Activated T-cell treated with anti-CD3 and anti-CD28 coated beads, Interleukin-2, amount 50 U/mL, for 1 hour (primary cell): ENCODE measurements at places on chromosomes 11 and 22.
A peak's percentile ranks its signal among the peaks of the same experiment; 100 is the strongest.

DNA sequence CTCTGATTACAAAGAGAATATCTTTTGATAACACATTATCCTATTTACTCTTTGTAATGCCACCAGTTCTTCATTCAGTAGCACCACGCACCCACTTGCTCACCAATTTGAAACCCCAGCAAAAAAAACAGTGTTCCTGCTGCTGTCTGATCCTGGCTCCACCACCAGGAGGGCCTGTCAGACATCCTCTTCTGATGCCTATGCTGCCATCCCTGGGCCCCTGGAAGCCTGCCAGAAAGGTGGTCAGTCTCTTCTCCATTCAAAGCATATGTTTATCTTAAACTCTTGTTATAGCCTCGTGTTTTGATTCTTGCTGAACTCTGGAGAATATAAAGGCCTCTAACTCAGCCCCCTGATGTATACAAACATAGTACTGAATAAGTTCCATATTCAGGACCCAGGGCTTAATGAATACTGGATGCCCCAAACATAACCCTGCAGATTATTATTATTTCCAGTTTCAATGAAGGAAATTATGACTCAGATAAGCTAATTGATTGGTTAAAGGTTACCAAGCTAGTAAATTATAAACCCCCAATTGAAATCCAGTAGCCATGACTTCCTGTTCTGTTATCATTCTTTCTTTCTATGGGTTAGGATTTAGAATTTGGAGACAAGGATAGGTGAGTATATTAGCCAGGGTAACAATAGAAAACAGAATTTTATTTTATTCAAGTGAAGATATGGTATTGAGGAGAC is 116.7 kb downstream of the NTM start:
- no peak for DNase-seq

DNA sequence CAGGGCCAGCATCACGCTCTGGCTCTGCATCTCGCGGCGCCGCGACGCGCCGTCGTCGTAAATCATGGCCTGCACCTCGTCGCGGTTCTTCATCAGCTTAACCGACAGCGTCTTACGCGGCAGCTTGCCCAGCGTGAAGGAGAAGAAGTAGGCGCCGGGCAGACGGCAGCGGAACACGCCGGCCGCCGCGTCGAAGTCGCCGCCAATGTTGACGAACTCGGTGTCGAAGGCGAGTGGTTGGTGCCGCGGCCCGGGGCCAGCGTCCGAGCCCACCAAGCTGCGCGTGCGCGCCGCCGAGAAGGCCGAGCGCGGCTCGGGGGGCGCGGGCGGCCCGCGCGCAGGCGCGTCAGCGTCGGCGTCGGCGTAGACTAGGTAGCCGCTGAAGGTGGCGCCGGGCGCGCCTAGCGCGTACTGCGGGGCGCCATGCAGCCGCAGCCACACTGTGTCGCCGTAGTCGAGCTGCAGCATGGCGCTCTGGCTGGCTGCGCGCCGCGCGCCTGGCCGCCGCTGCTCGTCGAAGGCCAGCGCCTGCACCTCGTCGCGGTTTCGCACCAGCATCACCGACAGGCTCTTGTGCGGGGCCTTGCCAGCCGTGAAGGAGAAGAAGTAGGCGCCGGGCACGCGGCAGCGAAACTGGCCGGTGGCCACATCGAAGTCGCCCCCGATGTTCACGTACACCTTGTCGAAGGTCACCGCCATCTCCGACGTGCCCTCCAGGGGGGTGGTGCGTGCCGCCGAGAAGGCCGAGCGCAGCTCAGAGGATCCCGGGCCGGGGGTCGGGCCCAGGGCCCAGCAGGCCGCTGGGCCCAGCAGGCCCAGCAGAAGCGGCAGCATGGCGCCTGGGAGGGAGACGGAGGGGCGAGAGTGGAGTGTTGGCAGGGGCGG is 3.7 kb downstream of the FAM180B start:
- DNase-seq: no peak

DNA sequence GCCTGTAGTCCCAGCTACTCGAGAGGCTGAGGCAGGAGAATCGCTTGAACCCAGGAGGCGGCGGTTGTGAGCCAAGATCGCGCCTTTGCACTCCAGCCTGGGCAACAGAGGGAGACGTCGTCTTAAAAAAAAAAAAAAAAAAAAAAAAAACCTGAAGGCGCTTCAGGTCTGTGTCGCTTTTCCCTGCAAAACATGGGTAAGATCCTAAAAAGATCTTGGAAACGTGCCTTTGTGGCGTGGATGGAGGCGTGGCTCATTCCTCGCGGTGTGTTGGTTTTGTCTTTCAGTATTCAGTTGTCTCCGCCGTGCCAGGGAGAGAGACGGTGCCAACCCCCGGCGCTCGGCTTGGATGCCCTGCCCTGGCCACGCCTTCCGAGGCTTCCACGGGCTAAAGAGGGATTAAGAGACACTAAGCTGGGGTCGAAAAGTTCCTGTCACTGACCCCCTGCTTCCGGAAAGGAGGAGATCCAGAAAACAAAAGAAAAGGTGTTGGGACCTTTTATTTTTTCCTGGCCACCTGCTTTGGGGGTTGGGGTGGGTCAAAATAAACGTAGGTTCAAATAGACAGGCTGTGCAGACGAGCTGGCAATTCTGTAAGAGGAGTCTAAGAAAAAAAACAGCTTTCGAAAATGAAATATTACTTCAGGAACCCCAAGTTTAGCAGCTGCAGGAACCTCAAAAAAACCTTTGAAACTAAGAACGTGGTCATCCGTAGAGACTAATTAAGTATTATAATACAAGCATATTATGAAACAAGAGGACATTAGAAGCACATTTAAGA is 1.1 kb upstream of the SLC35F2 start:
- DNase-seq: peak; percentile 37

DNA sequence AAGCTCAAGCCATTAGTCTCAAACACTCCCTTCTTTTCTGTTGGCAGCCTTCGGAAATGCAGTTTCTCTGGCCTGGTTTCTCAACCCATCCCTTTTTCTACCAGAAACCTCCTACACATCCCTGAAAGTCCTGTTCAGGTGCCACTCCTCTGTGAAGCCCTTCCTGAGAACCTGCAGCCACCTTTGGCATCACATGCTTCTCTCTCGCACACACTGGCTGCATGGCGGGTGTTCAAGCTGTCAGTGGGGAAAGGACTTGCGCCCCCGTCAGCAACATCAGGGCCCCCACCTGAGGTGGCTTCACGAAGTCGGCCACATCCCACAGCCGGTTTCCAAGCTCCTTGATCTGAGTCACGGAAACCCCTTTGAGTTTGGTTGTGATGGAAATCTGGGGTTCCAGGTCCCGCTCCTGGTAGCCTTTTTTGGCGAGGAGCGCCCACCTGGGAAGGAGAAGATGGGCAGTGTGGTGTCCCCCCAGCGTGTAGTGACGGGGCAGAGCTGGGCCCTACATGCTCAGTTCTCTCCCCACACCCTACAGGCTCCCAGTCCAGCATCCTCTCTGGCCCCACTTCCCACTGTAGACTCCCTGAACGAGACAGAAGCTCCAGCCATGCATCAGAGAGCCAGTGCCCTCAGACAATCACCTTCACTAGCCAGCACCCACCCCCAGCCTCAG is 1.7 kb upstream of the LRRC74B start:
- no peak for DNase-seq

DNA sequence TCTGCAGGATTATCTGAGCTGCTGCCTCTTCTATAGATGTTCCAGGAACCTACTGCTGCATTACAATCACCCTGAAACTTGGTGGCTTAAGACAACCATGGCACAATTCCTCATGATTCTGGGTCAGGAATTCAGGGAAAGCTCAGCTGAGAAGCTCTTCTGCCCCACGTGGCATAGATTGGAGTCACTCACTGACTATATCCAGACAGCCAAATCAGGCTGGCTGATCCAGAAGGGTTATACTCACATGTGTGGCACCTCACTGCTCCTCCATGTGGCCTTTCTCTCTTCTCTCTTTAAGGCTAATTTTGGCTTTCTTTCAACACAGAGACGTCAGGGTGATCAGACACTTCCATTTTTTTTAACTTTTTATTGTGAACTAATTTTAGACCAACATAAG is 125.5 kb downstream of the BBOX1 start:
- no peak for DNase-seq

DNA sequence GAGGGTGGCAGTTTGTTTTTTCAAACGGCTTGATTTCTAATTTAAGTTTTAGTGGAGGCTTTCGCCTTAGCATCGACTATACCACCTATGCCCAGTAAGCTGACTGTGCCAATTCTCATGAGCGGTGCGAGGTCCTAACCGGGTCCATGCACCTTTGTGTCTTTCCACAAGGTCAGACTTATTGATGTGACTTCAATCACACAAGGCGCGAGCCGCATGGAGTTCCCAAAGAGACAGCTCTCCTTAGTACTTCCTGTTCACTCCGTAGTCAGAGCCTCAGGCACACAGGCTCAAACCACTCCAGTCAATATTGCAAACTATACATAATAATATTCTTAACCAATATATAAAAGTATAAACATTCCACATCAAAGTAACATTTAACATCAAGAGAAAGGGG is 18.2 kb downstream of the ST14 start:
- DNase-seq: no peak

- DNase-seq: peak; percentile 10
Measured at GRCh38 chr22:46042786-46043185, 65.8 kb upstream of the WNT7B start.

GRCh38 chr11:86699040-86699791 is 26.8 kb upstream of the ME3 start:
- no peak for DNase-seq

GRCh38 chr11:120354068-120354467 is 17.9 kb downstream of the ARHGEF12 start:
- DNase-seq: no peak

GRCh38 chr11:70926543-70927201 is 325.7 kb downstream of the SHANK2 start:
- DNase-seq: no peak

DNA sequence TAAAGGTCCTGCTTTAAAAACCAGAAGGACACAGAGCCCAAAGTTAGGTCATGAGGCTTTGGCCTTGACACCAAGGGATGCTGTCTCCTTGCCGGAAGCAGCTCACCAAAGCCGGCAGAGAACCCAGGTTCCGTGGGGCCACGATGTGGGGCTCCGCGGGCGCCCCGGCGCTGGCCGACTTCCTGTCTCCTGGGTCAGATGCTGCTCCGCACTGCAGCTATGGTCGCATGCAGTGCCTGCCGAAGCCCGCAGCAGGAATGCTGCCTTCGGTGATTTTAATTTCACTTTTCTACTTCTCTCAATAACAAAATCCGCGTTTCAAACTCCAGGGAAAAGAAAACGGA is 454 bp upstream of the OTUB1 start:
- peak; percentile 69 for DNase-seq

GRCh38 chr11:94876222-94876621 is 97.1 kb downstream of the CWC15 start:
- no peak for DNase-seq

GRCh38 chr22:35863432-35863831 is 145.8 kb downstream of the APOL5 start:
- DNase-seq: no peak

DNA sequence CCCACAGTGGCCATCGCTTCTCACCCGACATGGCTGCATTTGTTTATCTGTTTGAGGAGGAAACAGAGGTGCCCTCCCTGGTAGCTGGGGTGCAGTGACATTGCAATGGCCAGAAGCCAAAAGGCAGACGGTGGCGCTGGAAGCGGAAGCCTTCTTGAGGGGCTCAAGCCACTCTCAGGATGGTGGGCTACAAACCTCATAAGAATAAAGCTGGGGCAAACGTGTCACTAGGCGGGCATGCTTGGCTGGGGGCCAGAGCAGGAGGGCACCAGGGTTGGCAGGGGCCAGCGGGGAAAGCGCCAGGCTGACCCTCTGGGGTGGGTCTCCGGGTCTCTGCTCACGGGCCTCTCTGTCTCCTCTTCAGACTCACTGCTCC is 12.6 kb downstream of the TNNT3 start:
- DNase-seq: no peak

GRCh38 chr11:69202511-69203221 is 46.9 kb downstream of the SMIM38 start:
- peak; percentile 6 for DNase-seq

GRCh38 chr11:125425601-125426000 is 70.5 kb downstream of the FEZ1 start:
- DNase-seq: no peak
